Spinal cord (tissue), 10 donors: ENCODE measurements at places on chromosomes 1 and 21.

DNA sequence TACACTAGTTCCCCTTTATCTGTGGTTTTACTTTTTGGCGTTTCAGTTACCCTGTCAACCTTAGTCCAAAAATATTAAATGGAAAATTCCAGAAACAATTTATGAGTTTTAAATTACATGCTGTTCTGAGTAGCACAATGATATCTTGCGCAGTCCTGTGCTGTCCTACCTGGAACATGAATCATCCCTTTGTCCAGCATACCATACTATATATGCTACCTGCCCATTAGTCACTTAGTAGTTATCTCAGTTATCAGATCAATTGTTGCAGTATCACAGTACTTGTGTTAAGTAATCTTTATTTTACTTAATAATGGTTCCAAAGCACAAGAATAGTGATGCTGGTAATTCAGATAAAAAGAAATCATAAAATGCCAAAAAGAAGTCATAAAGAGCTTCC, 52.7 kb downstream of the AGBL4 start:
- no peak for DNase-seq

DNA sequence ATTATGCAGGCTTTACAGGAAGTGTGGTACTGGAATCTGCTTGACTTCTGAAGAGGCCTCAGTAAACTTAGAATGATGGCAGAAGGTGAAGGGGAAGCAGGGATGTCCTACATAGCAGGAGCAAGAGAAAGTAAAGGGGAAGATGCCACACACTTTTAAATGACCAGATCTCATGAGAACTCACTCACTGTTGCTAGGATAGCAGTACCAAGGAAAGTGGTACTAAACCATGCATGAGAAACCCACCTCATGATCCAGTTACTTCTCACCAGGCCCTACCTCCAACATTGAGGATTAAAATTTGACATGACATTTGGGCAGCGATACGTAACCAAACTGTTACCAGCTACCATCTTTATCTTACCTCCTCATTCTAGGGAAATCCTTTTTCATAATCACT, 9.6 kb downstream of the DHX9 start:
- DNase-seq = no peak

- DNase-seq = no peak
These were observed 1.6 kb downstream of the CD1B start for GRCh38 chr1:158329733-158330132.

DNA sequence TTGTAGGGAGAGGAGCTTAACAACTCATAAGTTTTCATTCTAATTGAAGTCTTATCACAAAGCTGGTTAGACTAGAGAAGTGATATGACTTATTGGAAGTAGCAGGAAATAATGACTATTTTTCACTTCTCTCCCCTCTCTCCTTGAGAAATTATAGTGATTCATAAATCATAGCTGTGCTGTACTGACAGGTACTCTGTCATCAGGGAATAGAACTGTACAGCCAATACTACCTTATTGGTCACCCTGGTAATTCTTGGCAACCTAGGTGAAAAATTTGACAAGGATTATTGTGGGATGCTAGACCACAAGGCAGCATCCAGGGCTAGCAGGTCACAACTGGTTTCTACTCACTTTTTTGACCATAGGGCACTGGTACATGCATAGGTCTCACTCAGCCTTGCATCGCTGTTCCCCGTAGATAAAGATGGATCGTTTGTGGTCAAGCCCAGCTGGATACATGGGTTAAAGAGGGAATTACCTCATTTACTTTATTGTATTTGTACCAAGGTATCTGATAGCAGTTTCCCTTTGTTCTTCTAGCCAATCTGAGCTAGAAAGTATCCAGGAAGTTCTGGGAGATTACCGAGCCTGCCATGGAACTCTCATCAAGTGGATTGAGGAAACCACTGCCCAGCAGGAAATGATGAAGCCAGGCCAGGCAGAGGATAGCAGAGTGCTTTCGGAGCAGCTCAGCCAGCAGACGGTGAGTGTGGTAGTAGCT, 113.6 kb downstream of the MACF1 start:
- DNase-seq = no peak

DNA sequence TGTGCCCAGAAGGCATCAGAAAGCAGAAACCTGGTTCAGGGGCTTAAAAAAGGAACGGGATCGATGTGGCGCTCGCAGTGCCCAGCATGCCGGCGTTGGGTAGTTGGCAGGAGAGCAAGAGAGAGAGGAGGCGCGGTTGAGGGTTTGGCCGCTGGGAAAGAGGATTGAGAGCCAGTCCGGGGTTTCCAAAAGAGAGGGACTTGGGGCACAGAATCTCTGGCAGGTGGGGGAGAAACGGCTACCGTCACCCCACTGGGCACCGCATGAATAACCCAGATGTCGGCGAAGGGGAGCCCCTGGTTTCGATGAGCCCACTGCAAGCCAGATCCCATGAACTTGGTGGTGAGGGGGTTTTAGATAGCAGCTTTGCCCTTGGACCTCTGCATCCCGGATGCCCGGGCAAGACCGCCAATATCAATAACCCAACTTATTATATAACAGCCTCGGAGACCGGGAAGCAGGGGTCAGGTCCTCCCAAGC, 60.4 kb upstream of the ACOT11 start:
- DNase-seq = no peak

DNA sequence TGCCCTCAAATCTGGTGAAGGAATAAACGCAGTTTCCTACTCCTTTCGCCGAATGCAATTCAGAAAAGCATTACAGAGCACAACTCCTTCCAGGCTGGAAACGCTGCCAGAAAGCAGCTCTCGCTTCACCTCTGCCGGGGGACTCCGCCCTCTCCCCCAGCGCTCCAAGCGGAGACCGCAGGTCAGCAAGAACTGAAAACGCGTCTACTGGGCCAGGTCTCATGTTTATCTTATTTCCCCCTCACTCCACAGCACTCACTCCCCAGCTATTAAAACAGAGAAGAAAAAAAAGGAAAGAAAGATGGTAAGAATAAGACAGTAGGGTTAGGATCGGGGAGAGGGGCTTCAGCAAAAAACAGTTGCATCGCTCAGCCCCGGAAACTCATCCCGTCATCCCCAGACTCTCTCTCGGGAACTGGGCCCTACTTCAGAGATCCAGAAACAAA, 833 bp upstream of the RCOR3 start:
- DNase-seq = peak; percentile 57

GRCh38 chr1:13435458-13435857, 25.2 kb downstream of the PRAMEF20 start:
- no peak for DNase-seq

GRCh38 chr1:156608981-156609380, 7.7 kb upstream of the GPATCH4 start:
- no peak for DNase-seq

DNA sequence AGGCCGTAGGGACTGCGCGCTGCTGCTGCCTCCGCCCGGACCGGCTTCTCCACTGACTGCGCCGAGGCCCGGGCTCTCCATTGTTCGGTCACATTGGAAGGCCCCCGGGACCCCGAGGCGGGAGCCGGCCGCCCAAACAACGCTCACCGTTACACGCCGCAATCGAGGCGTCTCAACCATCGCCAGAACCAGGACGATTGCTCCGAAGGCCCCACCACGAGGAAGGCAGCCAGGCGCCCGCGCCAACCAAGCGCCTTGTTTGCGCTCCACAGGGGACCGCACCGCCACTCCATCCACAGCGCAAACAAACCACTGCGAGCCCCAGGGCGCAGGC, 595 bp downstream of the GLUL start:
- no peak for DNase-seq

GRCh38 chr21:38367646-38368045, 110.9 kb downstream of the KCNJ15 start:
- DNase-seq = no peak

- DNase-seq = no peak
These were observed 172.7 kb downstream of the PDE4B start for GRCh38 chr1:65965112-65965996.

DNA sequence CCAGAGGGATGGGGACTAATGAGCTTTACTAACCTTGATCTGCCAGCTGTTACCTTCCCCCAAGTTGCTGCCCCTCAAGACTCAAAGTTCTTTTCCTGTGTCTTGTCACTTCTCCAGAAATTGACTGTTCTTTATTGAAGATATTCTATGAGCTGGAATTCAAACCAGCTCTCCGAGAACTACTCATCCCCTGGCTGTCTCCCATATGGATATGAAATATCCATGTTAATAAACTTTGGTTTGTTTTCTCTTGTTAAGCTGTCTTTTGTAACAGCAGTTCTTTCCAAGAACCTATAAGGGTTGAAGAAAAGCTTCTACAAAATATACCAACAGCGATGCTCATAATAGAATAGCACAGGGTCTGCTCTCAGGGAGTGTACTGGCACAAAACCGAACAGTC, 77.0 kb downstream of the CAMK2N1 start:
- no peak for DNase-seq

DNA sequence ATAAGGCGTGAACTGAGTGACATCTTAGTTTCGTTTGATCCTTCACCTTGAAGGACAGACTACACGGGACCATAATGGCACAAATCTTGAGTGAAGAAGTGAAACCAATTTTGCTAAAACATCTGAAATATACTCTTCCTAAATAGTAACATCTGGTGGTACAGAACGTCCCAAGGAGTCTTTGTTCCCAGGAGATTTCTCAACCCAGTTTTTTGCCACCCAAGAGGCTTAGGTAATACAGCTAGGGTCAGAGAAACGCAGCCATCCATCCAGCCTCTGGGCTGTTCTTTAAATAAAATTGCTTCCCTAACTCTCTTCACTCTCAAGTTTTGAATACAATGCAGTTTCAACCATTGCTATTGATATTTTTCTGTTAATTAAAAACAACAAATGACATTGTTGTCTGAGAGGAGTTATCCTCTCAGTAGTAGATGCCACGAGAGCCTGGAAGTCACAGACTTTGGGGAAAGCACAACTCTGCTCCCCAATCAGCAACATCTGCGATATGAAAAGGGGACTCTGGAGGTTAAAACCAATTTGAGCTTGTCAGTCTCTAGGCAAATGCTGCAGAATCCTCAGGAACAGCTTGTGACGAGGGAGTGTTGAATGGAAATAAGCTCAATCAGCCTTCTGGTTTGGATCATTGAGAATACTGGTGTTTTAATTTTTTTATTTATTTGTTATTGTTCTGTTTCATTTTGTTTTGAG, 394.3 kb upstream of the ADGRL2 start:
- no peak for DNase-seq

DNA sequence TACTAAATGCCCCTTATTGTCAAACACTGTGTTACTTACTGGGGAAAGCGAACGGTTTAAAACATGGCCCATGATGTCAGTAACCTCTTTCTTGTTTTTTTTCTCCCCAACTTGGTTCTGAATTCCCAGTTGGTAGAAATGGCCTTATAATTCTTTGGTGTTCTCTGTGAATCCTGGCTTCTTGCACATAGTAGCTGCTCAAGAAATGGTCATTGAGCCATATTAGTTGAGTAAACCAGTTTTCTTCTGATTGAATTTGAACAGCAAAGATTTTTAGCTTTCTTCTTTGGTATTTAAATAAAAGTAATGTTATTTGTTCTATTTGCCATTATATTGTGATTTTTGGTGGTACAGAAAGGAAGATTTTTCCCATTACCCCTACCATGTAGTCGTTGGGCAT, 87.3 kb downstream of the NFIA start:
- no peak for DNase-seq

DNA sequence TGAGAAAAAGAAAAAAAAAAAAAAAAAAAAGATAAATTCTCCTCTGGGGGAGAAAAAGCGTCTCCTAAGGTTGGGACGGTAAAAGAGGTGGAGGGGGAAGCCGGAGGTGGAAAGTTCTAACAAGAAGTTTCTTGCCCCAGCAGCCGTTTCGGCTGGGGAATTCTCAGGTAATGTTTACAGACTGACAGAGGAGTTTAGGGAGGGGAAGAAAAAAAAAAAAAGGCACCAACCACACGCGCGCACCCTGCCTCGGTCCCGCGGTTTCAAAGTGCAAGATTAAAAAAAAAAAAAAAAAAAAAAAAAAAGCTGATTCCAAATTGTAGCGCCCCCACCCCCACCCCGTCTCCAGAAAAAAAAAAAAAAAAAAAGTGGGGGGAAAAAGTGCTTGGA, 504 bp downstream of the DHRS3 start:
- no peak for DNase-seq

- DNase-seq = no peak
These were observed 51.7 kb upstream of the NFASC start for GRCh38 chr1:204818998-204819397.

GRCh38 chr1:248793592-248793991, 32.1 kb downstream of the SH3BP5L start:
- no peak for DNase-seq

GRCh38 chr1:200429221-200429751, 19.4 kb upstream of the ZNF281 start:
- DNase-seq = no peak

GRCh38 chr21:15592271-15592860, 137.4 kb upstream of the USP25 start:
- peak; percentile 26 for DNase-seq

DNA sequence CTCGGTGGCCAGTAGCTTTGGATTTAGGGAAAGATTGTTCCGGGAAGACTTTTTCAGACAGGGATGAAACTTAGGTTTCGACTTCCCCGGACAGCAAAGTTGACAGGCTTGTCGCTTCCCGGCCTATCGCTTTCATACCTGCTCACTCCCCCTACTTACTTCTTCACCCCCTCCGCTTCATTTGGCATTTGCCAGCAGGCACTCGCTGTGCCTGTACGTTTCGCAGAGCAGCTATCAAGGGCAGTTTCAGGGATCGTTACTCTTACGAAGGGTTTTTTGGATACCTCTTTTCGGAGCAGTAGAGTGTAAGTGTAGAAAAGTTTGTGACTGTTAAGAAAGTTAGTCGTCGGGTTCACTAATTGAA, 393 bp downstream of the BLZF1 start:
- DNase-seq = no peak

DNA sequence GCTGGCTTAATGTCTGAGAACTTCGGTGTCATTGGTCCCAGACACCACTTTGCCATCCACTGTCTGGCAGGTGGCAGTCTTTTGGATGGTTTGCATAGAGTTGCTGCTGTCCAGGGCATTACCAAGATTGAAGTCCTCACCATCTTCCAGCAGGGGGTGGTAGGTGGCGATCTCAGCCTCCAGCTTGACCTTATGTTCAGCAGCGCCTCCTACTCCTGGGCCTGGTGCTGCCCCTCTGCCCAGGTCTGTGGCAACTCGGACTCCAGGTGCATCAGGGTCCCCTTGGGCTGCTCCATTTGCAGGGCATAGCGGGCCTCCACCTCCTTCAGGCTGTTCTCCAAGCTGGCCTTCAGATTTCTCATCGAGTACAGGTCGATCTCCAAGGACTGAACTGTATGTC, 573.3 kb upstream of the NCAM2 start:
- DNase-seq = no peak

DNA sequence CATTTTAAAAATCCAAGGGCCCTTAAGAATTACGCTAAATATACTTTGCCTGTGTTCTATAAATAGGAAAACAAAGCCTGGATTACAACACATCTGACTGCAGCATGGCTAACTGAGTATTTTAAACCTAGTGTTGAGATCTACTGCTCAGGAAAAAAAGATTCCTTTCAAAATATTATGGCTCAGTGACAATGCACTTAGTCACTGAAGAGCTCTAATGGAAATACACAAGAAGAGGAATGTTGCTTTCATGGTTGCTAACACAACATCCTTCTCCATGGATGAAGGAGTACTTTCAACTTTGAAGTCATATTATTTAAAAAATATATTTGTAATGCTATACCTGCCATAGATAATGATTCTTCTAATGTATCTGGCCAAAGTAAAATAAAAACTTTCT, 248.3 kb upstream of the NEGR1 start:
- no peak for DNase-seq
